ENCODE measurements at places on chromosomes 12 and 14.

DNA sequence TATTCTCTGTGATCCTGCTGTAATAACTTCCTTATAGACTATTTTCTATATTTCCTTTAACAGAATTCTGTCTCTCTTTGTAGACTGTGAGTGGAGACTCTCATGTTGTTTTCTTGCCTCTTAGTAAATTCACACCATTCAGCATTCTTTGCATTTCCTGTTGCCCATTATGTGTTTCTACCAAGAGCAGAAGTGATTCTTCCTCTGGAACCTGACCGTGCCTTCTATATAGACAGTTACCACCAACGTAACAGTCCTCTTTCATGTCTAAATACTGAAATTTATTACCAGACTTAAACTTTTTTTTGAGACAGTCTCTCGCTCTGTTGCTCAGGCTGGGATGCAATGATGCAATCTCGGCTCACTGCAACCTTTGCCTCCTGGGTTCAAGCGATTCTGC lies 31.1 kb downstream of the METAP2 start:
- DNase-seq, result no peak

- no peak for DNase-seq
Measured at GRCh38 chr14:30016002-30016401, 88.4 kb upstream of the PRKD1 start.

GRCh38 chr14:99821519-99822508 lies 28.6 kb downstream of the EML1 start:
- no peak for DNase-seq

DNA sequence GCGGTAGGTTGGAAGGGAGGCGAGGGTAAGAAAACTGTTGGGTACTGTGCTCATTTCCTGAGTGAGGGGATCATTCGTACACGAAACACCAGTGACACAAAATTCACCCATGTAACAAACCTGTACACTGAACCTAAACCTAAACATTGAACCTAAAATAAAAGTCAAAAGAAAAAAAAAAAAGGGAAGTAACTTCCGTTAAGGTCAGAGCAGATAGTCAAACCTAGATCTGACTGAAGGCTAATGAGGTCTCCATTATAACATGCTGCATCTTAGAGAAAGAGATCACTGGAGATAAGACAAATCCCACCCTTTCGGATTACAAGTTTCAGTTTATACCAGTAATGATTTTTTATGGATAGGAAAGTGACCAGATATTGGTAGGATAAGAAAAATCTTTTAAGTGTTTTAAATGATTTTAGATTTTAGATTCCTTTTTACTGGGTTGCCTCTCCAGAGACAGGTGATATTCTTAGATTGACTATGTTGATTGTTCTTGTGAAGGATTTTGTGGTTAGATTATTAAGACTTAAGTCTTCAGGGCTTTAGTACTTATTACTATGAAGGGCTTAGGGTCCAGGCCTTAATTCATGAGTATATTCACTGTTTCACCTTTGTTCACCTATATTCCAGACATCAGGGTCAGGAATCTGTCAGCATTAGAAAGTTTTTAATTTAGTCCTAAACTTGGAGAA lies 11.2 kb upstream of the NCKAP1L start:
- no peak for DNase-seq

DNA sequence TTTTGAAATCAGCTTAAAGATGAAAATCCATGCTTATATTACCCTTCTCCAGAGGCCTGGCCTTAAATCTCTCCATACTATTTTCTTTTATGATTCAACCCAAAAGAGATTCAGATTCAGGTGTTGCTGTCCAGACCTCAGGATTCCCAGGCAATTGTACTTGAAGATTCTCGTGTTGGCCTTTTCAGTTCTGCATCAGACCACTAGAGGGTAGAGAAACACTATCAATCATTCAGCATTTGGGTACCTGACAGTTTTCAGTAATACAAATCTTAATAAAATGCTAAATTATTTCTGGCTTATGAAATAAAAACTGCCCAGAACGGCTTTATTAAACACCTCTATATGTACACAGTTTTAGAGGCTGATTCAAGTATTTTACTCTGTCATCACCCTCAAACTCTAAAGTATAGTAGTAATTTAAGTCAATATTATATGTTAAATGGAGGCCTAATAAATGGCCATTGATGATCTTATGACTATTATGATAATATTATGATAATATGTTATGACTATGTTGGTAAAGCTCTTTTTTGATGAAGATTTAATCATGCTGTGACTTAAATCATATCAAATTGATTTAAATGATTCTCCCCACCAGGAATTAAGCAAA lies 301.1 kb downstream of the DUSP6 start:
- DNase-seq, result peak; percentile 64

Measured in RWPE1 (cell line).